ENCODE measurements at places on chromosomes 1 and 21. TPM values are rescaled to one million over a fixed set of nuclear protein-coding genes. Genes with fewer than 3 reads are reported as not detected.

Gene HSPB7
- total RNA-seq = 2,192 TPM

Gene BCL2L15
- not detected for total RNA-seq

Gene ETV3L
- not detected for total RNA-seq

Gene SNX7
- total RNA-seq = 19.7 TPM

Gene SYPL2
- 15.4 TPM for total RNA-seq

Gene FMO5
- 1.6 TPM for total RNA-seq

Gene TSACC
- total RNA-seq = 1.0 TPM

DNA sequence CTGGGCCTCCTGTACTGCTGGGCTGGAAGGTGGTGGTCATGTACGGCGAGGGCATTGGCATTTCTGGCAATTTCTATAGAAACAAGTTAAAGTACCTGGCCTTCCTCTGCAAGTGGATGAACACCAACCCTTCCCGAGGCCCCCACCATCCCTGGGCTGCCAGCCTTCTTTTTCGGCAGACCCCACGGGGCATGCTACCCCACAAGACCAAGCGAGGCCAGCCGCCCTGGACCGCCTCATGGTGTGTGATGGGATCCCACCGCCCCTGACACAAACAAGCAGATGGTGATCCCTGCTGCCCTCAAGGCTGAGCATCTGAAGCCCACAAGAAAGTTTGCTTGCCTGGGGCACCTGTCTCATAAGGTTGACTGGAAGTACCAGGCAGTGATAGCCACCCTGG lies 76.0 kb downstream of the NFASC start:
- DNase-seq = no peak

DNA sequence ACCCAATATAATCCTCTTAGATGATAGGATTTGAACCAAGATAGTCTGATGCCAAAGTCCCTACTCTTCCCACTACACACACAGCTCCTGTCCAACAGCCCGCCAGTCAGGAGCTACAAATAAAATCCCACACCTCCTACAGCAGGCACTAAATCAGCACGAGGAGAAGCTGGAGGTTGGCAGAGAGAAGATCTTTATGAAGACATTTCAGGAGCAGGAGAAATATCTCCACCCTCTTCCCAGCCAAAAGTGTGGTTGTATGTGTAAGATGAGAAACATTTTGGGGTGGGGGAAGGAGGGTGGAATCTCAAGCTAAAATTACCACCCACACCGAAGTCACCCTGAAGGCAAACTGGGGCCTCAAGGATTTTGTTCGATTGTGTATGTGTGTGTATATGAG lies 54.5 kb downstream of the PLXNA2 start:
- DNase-seq = no peak

- DNase-seq = no peak
Measured at GRCh38 chr1:178483251-178483957, 13.4 kb downstream of the CLEC20A start.

DNA sequence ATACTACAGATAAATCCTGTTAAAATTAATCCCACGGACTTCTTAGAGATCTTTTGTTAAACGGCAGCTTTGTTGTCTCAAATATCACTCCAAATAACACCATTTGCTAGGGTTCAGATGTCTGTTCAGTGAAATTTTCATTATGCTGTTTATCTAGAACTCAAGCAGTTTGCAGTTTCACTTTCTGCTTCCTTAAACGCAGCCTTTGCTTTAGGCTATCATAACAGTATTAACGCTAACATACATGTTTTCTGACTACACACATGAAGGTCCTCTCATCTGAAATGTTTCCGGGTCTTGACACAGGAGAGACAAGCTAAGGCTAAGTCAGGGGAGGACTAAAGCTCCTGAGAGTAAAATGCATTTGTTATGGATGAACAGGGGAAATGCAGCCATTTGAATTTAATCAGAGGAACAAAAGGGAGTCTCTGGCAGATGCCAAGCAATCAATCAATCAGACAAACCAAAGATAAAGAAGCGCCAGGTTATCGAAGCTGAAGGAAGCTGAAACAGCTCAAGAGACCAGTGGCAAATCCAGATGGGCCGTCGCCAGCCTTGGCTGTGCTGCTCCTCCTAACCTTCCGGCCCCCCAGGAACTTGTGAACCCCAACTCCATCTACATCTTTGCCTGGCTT lies 16.9 kb downstream of the CCSAP start:
- no peak for DNase-seq

DNA sequence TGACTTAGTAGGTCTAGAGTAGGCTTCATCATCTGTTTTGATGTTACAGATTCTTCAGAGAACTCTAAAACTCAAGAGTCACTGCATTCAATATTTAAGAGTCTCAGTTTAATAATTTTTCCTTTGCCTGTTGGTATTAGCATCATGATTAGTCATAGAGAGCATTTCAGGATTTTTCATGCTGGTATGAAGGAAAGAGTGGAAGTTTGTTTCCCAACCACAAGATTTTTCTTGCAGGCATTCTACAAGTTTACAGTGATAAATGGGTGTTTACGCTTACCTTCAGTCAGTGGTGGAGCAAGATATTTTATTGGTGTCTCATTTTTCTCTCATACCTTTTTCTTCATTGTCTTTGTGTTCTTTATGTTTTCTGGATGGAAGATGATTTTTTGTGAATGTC lies 58.4 kb upstream of the MYOCOS start:
- no peak for DNase-seq

- DNase-seq = no peak
Measured at GRCh38 chr1:178682886-178683285, 42.2 kb upstream of the RALGPS2 start.

DNA sequence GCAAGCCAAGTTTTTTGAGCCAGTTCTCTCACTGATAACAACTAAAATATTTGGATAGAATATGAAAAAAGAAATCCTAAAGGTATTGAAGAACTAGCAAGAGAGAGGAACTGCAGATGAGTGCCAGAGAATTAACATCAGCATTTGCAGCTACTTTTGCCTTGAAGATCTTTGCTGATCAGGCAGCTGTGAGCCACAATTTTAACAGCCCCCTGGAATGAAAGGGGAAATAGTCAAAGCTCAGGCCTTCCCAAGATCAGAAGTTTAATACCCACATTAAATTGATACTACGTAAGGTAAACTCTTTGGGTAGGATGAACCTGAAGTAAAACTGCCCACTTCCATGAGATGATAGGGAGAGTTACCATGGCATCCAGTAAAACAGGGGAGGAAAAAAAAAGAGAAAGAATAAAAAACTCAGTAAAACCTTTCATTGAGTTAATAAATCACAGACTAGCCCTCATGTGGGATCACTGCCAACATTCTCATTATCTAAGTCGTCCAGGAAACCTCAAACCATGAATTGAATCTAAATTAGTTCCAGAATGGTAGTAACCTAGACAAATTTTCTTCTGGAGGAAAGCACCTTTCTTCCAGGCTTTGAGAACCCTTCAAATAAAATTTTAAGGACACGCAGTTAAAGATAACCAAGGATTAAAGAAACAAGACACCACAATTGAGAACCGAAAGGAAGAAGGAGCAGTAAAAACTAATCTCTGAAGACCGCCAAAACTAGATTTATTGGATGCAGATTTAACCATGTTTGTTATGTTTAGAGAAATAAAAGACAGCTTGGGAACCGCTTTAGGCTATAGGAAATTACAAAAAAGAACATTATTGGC lies 28.3 kb downstream of the SCP2 start:
- DNase-seq = no peak

GRCh38 chr1:194342484-194343262 lies 1156.3 kb upstream of the B3GALT2 start:
- no peak for DNase-seq
